ENCODE measurements at places on chromosomes 11 and 22. TPM values are rescaled to one million over a fixed set of nuclear protein-coding genes. Genes with fewer than 3 reads are reported as not detected.

The GLYATL2 gene
- 0.36 TPM for total RNA-seq

GRCh38 chr11:131908316-131908715 lies 537.9 kb downstream of the NTM start:
- H3K27me3 ChIP-seq = no peaks in the 10 kb centered on the region
- peaks cover 5% of the 10 kb centered on the region for H3K4me1 ChIP-seq
- H3K36me3 ChIP-seq = no peaks in the 10 kb centered on the region
- no peak overlapping the region for H3K4me3 ChIP-seq

GRCh38 chr22:42645341-42645937 lies 3.8 kb downstream of the CYB5R3 start:
- peak overlapping the region; percentile 66 for H3K27ac ChIP-seq
- peaks cover 40% of the 10 kb centered on the region for H3K4me1 ChIP-seq
- no peaks in the 10 kb centered on the region for H3K27me3 ChIP-seq
- no peak for DNase-seq

GRCh38 chr11:126969865-126970479 lies 30.6 kb downstream of the KIRREL3 start:
- H3K4me1 ChIP-seq = no peaks in the 10 kb centered on the region
- no peaks in the 10 kb centered on the region for H3K27me3 ChIP-seq
- no peaks in the 10 kb centered on the region for H3K36me3 ChIP-seq
- H3K27ac ChIP-seq = no peak overlapping the region

DNA sequence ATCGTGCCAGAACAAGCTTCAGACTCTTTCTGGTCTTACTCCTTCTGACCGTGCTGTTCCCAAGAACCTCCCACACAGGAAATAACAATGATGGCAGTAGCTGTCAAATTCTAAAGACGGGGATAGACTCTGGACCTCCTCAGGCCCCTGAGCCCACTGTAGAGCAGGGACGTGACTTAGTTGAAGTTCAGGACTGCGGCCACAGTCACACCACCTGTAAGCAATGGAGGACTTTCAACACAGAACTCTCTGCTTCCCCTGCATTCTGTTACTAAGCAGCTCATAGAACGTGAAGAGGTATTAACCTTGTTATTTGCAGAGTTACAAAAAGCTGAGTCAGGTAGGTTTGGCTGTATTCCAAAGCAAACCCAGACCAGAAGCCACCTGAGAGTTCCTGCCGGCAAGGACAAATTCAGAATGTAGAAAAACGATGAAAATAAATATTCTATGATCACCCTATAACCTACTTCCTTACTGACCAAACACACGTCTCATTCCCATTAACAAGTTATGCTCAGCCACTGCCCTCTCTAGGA lies 12.7 kb downstream of the TMEM45B start:
- 0 out of 2 replicates have a peak, but pooled peaks cover 2% of the 10 kb centered on the region for H3K27me3 ChIP-seq
- H3K36me3 ChIP-seq = no peaks in the 10 kb centered on the region
- no peak overlapping the region for H3K4me3 ChIP-seq
- DNase-seq = no peak
- H3K27ac ChIP-seq = no peak overlapping the region
- no peaks in the 10 kb centered on the region for H3K4me1 ChIP-seq

The DGAT2 gene
- total RNA-seq = 2.2 TPM

The APOBEC3G gene
- 6.7 TPM for total RNA-seq

DNA sequence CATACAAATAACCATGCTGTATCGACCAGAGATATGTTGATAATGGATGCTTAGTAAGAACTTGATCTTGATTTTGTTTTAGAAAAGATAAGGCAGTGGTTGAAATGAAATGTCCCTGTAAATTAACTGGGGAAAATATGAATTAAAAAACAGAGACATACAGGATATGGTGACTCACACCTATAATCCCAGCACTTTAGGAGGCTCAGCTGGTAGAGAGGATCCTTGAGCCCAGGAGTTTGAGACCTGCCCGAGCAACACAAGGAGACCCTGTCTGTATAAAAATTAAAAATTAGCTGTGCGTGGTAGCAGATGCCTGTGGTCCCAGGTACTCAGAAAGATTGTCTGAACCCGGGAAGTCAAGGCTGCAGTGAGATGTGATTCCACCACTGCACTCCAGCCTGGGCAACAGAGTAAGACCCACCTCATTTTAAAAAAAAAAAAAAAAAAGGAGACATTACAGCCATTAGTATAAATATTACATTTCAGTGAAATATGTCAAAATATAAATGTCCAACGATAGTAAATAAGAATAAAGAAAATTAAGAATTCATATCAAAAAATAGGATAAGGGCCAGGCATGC lies 4.6 kb downstream of the PICALM start:
- no peak overlapping the region for H3K4me3 ChIP-seq
- H3K36me3 ChIP-seq = no peaks in the 10 kb centered on the region
- H3K27ac ChIP-seq = peak overlapping the region; percentile 10
- H3K27me3 ChIP-seq = no peaks in the 10 kb centered on the region

The PRG3 gene
- total RNA-seq = not detected

The EHD1 gene
- total RNA-seq = 107 TPM

GRCh38 chr11:117424781-117425180 lies 97.1 kb downstream of the CEP164 start:
- H3K4me1 ChIP-seq = no peaks in the 10 kb centered on the region
- peaks cover 31% of the 10 kb centered on the region for H3K27me3 ChIP-seq
- no peak overlapping the region for H3K27ac ChIP-seq
- no peaks in the 10 kb centered on the region for H3K36me3 ChIP-seq
- no peak overlapping the region for H3K4me3 ChIP-seq

Measured in IMR-90 (cell line).